ENCODE measurements at places on chromosomes 12 and 14.
A peak's percentile ranks its signal among the peaks of the same experiment; 100 is the strongest.

DNA sequence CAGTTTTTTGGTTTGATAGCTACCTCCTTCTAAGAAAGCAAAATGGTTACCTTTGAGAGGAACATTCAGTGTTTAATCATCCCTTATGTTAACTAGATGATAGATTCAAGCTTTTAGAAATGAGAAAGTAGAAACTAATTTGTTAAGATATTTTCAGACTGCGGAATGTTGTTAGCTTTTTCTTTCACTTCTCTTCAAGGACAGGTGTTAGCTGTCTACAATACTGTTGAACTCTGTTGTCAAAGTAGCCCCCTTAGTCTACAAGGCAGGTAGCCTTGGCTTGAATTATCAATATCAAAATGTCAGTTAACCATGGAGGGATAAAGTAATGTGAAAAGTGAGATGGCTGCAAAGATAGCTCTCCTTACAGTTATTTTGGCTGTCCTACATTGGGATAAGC lies 14.8 kb downstream of the MAPK1IP1L start:
- no peak for DNase-seq

DNA sequence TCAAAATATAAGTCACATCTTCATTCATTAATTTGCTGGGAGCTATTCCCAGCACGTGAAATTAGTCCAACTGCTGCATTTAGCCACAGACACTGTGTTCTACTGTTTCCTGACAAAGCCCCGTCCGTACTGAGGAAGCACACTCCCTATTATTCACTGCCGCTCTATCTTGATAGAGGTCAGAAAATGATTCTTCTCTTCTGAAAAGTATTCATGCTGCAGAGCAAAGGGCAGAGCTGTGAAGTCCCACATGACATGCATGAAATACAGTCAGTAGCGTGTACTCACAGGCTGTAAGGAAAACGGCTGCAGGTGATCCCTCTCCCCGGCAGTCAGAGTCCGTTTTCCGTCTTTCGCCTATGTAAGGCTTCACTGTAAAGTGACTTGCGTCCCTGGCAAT lies 302.5 kb upstream of the FKBP4 start:
- no peak for DNase-seq

- peak; percentile 69 for DNase-seq
These were observed 39.4 kb upstream of the PPP2R5C start for GRCh38 chr14:101721951-101722661.

GRCh38 chr12:40615590-40615989 lies 76.6 kb upstream of the CNTN1 start:
- DNase-seq = no peak

DNA sequence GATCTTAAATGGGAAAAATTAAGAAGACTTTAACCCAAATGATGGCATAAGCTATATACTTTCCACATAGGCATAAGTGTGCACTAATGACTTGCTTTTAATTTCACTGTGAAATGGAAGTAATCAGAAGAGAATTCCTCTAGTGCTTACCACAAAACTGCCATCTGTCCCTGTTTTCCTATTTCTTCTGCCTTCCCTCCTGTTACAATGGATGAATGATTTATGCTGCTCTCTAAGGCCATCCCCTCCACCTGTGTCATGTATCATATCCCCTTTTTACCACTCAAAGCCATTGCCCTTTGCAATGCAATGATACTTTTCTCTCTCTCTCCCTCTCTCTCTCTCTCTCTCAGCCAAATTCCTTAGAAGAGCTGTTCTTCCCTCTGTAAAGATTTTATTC lies 109.1 kb downstream of the C12orf50 start:
- no peak for DNase-seq

- no peak for DNase-seq
These were observed 82.9 kb downstream of the BCL2L14 start for GRCh38 chr12:12153596-12153995.

All from iris pigment epithelial cell (primary cell).